ENCODE measurements at places on chromosomes 4 and X. TPM values are rescaled to one million over a fixed set of nuclear protein-coding genes. Genes with fewer than 3 reads are reported as not detected.

DNA sequence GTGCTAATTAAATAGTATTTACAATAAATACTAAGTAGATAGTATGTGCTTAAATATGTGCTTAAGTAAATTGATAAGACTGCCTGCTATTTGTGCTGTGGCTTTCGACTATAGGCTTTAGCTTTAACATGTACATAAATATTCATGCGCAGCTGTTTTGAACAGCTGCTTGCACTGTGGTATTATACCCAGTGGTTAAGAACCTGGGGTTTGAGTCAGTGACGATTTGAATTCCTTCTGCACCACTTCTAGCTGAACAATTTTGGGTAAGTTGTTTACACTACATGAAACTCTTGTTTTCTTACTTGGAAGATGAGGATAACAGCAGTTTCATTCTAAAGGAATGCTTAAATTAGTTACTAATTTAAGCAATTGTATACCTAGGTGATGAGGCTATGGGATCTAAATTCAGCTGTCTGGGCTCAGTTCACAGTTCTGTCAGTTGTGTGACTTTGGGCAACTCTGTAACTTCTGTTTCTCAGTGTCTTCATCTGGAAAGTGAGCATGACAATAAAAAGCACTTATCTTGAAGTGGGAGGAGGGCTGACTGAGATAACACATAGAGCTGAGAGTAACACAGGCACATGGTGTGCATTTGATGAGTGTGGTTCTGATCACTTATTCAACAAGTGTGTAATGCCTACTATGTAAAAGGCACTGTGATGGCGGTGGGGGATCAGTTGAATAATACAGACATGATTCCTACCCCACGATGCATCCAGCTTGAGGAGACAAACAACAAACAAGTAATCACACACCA is 37.0 kb downstream of the HPGDS start:
- DNase-seq = no peak

- peak; percentile 88 for DNase-seq
Measured at GRCh38 chrX:68936608-68937007, 107.8 kb downstream of the EFNB1 start.

WDR17 gene
- total RNA-seq = 0.33 TPM

DNA sequence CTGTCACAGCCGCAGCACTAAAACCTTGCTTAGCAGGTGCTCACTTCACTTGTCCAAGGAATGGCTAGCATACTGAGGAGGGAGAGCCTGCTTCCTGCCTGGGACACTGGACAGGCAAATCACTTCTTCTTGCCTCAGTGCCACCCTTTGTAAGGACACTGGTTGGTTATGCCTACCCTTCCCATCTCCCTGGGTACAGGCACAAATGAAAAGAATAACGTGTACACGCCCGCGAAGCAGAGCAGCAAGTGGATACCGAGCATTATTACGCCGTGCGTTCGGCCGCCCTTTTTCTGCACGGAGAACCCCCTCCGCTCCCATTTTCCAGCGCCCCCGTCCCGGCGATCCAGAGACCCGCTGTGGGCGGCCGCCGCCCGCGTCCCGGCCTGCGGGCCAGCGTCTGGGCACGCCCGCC is 338 bp upstream of the KLHL2 start:
- DNase-seq = peak; percentile 53

ADH1A gene
- total RNA-seq = not detected

- no peak for DNase-seq
Measured at GRCh38 chr4:16852228-16852627, 46.2 kb downstream of the LDB2 start.

CXorf66 gene
- not detected for total RNA-seq

C4orf51 gene
- total RNA-seq = not detected

NDUFC1 gene
- total RNA-seq = 15.5 TPM

DAPP1 gene
- total RNA-seq = 14.5 TPM

Measured in mammary epithelial cell (primary cell).